Naive thymus-derived CD8-positive, alpha-beta T cell (primary cell): ENCODE measurements at places on chromosomes 7 and 10. TPM values are rescaled to one million over a fixed set of nuclear protein-coding genes. Genes with fewer than 3 reads are reported as not detected.

The MGMT gene
- 18.9 TPM for total RNA-seq

- DNase-seq = no peak
Measured at GRCh38 chr7:69678494-69679187, 80.4 kb downstream of the AUTS2 start.

The SOSTDC1 gene
- not detected for total RNA-seq

GRCh38 chr7:106177300-106177690 lies 65.2 kb upstream of the SYPL1 start:
- DNase-seq = no peak

GRCh38 chr7:83947260-83947659 lies 247.3 kb downstream of the SEMA3A start:
- DNase-seq = no peak

The PILRA gene
- total RNA-seq = 8.6 TPM

The CYP2E1 gene
- 1.4 TPM for total RNA-seq

The CUZD1 gene
- 3.9 TPM for total RNA-seq

The SFMBT2 gene
- 30.1 TPM for total RNA-seq

- DNase-seq = no peak
Measured at GRCh38 chr10:103622935-103623574, 129.6 kb downstream of the NEURL1 start.

The SFTPA1 gene
- total RNA-seq = not detected

DNA sequence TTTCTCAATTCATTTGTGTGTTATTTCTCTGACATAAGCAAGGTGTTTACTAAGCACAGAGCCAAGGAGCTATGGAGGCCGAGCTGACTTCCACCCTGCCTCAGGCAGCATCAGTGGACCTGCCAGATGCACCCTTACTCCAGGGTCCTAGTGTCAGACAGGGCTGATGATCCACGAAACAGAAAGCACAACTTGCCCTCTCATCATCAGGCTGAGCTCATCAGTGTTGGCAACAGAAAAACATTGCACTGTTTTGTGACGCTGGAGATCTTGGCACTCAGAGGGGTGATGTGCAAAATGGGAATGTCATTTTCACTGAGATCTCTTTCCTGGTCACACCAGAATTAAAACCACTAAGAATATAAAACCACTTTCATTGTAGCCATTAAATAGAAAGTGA lies 201.8 kb downstream of the GLI3 start:
- DNase-seq = no peak

DNA sequence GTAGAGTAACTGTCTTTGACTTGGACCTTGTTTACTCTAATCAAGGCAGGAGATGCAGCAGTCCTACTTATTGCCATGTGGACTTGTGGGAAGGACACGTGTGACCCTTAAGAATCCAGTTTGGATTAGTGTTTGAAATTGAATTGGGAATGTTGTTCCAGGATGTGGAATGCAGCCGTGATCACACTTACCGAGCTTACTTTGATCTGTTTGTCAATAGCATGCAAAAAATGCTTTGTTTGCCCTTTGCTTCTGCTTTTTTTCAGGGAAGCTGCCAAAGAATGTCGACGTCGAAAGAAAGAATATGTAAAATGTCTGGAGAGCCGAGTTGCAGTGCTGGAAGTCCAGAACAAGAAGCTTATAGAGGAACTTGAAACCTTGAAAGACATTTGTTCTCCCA lies 84.7 kb downstream of the CREM start:
- no peak for DNase-seq

DNA sequence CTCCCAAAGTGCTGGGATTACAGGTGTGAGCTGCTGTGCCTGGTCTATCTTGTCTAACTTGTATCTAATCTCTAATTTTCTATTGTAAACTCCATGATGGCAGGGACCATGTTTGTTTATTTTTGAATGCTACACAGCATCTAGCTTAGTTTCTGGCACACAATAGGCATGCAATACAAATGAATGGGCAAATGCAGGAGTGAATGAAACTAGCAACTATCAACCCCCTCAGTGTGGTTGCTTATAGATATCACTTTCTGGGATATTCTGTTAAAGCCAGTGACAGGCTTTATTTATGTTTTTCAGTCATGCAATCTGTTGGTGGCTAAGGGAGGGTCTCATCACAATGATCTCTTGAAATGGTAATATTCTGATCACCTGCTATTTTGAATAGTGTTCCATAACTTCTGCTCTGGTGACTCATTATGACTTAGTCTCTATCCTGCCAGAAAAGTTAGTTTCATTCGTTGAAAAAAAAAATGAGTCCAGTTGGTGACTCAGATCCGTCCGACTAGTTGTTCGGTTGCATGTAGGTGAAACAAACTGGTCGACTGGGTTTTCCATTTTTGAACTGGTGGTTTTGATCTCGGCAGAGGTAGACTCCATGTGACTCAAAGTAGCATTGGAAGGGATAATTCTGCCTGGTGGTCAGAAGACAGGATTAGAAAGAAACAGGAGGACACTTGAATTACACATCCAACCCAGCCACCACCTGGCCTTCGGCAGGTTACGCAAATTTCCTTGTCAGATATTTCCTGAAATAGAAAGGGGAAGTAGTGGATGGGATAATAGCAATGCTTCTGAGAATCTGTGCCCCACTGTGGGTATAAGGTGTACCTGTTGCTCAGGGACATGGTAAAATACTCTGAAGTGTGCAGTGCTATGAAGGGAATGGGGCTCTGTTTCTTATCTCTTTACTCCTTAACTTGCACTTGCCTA lies 76.8 kb downstream of the GATA3 start:
- no peak for DNase-seq

DNA sequence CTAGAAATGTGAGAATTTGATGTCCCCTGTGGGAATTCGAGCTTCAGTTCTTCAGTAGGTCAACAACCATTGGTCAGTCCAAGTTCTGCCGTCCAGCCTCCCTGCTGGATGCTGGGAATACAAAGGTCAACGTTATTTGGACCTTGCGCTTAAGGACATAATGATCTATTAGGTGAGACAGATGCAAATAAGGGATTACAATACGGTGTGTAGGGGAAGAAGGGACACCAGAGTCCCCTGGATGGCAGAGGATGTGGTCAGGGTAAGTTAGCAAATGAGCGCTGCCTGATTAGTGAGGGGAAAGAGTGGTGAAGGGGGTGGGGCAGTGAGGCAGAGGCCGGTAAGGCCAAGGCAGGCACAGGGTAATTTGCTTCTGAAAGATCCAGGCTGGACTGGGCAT lies 16.2 kb downstream of the CCNY start:
- no peak for DNase-seq

- no peak for DNase-seq
Measured at GRCh38 chr7:100974021-100974420, 4.7 kb downstream of the MUC12 start.

DNA sequence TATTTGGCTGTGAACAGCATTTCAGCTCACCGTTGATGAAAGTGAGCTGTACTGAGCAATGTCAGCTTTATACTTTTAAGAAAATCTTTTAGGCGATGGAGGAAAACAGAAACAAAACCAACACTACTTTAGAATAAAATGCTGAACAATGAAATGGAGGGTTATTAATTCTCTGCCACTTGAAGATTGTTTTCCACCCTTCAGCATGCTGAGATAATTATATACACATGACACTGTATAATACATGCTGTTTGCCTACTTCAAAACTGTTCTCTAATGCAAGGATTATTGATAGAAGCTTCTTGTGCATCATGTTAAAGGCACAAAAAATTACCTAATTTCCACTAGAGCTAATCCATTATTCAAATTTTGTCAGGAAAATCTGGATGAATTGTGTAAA lies 66.8 kb downstream of the CACNA2D1 start:
- DNase-seq = no peak

DNA sequence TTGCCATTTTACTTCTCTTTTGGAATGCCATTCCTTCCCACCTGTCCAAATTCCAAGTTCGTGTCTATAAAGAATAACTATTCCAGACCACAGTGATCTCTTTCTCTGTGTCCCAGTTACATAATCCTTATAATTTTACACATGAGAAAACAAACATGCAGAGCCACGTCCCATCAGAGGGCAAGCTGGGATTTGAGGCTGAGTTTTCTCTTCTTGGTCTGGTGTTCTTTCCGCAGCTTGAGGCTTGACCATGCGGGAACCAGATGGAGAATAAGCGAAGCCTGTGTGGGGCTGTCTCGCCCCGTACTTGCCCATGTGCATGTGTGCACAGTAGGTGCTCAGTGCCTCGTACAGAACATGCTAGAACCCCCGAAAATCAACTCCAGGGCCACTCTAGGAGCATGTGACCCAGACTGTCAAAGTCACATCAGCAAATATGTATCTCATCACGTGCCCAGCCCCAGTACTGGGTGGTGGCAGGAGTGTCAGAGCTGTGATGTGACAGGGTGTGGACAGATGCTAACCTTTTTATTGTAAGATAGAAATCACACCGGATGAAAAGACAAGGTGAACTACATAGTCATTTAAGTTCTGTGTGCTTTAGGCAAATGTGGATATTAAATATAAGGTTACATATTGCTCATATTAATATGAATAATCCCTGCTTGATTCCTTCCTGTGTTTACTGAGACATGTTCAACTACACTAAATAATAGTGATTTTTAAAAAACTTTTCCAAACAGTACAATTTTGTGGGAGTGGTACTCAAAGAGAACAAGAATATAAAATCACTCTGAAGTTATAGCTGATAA lies 3.2 kb downstream of the INSIG1 start:
- no peak for DNase-seq

DNA sequence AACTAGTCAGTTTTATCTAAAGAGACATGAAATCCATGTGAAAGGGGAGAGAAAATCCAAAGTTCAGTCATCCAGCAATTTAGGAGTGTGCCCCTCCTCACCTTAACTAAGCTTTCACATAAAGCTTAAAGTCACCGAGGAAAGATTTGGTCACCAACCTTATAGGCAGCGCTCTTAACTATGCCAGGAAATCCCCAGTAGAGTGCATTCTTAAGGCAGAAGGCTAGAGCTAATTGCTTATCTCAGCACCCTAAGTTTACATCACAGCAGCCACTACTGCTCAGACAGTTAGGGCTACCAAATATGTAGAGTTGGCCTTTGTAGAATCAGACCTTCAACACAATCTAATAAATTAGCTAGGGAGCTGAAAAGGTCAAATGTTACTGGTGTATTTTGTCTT lies 47.9 kb downstream of the MTPN start:
- DNase-seq = no peak

DNA sequence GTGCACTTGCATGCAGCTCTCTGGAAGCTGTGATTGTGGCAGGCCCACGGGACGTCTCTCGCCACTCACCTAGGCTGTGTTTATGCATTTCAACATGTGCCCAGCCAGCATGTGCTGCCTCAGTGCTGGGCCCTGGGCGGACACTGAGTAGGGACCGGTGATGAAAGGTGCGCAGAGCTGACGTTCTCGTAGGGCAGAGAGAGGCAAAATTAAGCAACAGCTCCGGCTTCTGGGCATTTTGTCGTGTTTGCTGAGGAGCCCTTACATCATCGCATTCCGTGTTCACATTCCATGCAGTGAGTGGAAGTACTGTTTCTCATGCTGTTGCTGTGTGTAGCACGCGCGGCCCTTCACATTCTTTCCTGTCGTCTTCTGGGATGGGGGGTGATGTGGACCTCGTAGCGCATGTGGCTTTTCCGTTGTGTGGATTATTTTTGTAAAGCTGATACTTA lies 50.5 kb downstream of the PRF1 start:
- no peak for DNase-seq

- DNase-seq = no peak
Measured at GRCh38 chr7:85750454-85750949, 563.6 kb upstream of the SEMA3D start.

DNA sequence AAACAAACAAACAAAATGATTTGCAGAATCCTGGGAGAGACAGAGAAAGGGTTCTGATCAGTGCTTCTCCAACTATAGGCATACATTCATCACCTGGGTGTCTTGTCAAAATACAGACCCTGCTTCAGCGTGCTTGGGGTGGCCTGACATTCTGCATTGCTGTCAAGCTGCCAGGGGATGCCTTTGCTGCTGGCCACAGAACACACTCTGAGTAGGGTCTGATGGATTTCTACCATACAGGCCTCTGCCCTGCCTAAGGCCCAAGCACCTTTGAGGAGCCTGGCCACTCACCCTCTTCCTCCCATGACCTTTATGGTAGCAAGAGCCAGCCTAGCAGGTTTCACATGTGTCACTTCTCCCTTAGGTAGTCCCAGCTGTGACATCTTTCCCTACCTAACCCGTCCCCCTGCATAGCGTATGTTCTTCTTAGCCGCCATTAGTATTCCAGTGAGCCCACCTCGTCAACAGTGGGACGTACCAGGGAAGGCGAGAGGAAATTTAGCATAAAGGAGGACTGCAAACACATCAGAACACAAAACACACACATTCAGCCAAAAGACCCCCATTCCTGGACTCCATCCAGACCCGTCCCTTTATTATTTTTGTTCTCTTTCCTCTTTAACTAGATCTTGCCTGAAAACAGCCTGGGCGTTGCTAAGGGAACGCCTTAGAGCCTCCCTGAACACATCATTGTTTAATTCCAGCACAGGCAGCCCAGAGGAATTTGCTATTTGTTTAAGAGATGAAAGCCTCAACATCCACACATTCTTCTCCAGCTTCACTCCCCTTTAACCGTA lies 43.9 kb upstream of the PODXL start:
- DNase-seq = no peak

GRCh38 chr10:35855155-35855947 lies 213.3 kb upstream of the FZD8 start:
- DNase-seq = no peak

The CYP3A4 gene
- not detected for total RNA-seq

GRCh38 chr10:71972746-71973695 lies 8.8 kb downstream of the CHST3 start:
- no peak for DNase-seq

DNA sequence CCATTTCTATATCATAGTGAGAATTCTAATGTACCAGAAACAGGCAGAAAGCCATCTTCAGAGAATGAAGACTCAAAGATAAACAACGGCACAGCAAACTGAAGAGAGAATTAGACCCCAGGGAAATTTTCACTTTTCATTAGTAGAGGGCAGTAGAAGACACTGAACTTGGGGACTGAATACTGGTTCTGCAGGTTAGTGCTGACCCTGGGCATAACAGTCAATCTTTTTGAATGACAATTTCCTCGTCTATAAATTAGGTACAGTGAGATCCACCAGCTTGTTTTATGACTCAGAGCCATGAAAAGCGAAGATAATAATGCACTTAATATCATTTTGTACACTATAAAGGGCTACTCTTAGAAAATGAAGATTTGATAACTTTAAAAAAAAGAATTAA lies 13.7 kb downstream of the FKBP14 start:
- no peak for DNase-seq

GRCh38 chr10:102673819-102674511 lies 29.7 kb downstream of the TRIM8 start:
- peak; percentile 80 for DNase-seq

The OPN1SW gene
- total RNA-seq = not detected
